Activated CD8-positive, alpha-beta memory T cell treated with anti-CD3 and anti-CD28 coated beads, Interleukin-2, amount 10 ng/mL, durations not matched to agents 7 days and 5 days (primary cell): ENCODE measurements at places on chromosomes 2 and 18. TPM values are rescaled to one million over a fixed set of nuclear protein-coding genes. Genes with fewer than 3 reads are reported as not detected.

DNA sequence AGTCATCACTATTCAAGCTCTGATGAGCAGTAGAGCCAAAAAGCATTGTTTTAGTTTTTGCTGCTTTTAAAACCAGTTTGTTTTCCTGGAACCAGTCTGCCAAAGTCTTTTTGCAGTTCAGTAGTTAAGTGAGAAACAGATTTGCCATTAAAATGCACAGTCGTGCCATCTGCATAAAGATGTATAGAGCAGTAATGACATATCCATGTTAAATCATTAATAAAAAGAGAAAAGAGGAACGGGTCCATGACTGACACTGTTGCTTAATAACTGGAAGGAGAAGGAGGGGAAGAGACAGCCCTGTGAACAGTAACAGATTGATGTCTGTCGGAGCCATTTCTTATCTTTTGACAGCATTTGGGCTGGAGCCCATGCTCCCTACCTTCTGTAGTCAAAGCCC is 704.6 kb downstream of the SATB2 start:
- DNase-seq = no peak

CRYGD gene
- total RNA-seq = not detected

GRCh38 chr2:128520791-128521190 is 202.1 kb upstream of the HS6ST1 start:
- peak; percentile 67 for DNase-seq

DNA sequence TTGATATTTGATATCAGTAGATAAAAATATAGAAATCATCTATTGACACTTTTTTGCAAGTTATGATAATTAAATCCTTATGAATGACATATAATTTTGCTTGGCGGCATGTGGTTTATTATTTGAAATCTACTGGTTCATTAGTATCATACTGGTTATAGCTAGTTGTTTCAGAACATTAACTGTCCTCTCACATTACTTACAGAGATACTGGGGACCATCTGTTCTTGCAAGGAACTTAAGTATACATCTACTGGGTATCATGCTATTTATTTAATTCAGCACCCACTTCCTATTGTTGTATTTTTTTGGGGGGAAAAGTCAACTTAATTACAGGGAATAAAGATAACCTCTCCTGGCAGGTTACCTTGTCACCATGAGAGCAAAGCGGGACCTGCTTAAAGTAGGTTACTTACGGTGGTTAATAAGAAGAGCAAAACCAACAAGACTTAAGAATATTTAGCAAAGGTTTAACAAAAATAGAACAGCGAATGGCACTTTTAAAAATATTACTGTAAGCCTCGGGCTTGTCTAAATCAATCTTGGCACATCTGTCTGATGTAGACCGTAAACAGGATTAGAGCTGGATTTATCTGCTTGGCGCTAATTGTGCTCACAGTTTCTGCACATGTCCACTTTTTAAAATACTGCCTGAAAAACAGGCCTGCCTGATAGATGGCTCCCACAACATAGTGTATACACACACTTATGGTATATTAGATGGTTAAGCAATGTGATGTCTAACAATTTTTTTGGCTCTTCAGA is 41.8 kb downstream of the CERKL start:
- no peak for DNase-seq

- no peak for DNase-seq
Measured at GRCh38 chr2:134836986-134837385, 1.4 kb upstream of the ACMSD start.

OXER1 gene
- total RNA-seq = not detected
